ENCODE measurements at places on chromosomes 13 and 19.
A peak's percentile ranks its signal among the peaks of the same experiment; 100 is the strongest.

- no peak for ATAC-seq
Observed at GRCh38 chr13:101454767-101455166, 2.3 kb downstream of the ITGBL1 start.

- ATAC-seq, result peak; percentile 40
Observed at GRCh38 chr19:14472202-14472938, 2.8 kb downstream of the PTGER1 start.

- ATAC-seq, result no peak
Observed at GRCh38 chr19:5993201-5993600, 15.3 kb upstream of the RANBP3 start.

- no peak for ATAC-seq
Observed at GRCh38 chr19:41657157-41657556, 30.3 kb upstream of the CEACAM4 start.

- peak; percentile 96 for ATAC-seq
Observed at GRCh38 chr13:59364641-59365085, 799.1 kb downstream of the DIAPH3 start.

DNA sequence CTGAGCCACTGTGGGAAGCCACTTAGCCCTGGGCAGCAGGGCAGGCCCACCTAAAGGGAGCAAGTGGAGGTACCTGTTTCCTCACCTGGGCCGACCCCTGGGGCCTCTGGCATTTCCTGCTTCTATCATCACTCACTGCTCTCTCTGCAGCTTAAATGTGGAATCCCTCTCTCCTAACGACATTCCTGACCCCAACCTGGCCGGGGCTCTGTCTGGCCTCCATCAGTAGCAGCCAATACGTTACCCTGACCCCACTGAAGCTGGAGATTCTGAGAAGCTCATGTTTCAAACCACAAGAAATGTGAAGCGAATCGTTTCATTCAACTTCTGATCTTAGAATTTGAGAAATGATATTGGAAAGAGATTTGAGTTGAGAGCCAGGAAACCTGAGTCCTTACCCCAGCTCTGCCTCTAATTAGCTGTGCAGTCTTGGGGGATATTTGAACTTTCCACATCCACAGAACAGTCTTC lies 39.9 kb downstream of the DOCK9 start:
- peak; percentile 46 for ATAC-seq

DNA sequence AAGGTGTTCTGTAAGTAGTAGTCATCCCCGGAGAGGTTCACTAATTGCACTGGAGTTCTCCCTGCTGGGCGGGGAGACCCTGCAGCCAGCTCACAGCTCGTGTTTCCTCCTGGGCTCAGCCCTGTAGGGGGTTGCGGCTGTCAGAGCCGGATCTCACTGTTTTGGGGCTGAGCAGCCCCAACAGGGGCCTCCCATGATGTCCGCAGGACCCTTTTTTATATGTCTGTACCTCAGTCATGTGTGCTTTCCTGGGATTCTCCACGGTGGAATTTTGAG lies 130.2 kb upstream of the MCF2L start:
- ATAC-seq, result no peak

GRCh38 chr13:64723724-64724123 lies 2506.4 kb downstream of the PCDH9 start:
- peak; percentile 100 for ATAC-seq

DNA sequence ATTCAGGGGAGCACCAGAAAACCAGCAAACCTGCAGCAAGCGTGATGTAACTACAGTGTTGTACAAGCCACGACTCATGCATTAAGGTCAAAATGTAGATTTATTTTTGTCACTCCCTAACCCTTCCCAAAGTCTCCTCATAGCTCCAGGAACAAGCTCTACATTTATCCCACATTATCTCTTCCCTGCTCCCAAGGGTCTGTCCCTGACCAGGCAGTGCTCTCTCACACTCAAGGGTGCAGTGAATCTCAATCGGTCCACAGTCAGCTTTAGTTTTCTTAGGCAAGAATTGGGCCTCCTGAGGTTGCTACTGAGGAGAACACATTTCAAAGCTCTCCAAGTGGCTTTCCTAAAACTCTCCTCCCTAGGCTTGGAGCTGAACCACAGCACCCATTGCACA lies 219.4 kb downstream of the NHLRC3 start:
- no peak for ATAC-seq

- ATAC-seq, result no peak
Observed at GRCh38 chr13:44063881-44064280, 184.2 kb downstream of the LACC1 start.

Data from SK-N-SH treated with all-trans-retinoic acid at 6 μM for 48 hours (cell line).